GM13976 (cell line): ENCODE measurements at places on chromosomes 3 and 15.

DNA sequence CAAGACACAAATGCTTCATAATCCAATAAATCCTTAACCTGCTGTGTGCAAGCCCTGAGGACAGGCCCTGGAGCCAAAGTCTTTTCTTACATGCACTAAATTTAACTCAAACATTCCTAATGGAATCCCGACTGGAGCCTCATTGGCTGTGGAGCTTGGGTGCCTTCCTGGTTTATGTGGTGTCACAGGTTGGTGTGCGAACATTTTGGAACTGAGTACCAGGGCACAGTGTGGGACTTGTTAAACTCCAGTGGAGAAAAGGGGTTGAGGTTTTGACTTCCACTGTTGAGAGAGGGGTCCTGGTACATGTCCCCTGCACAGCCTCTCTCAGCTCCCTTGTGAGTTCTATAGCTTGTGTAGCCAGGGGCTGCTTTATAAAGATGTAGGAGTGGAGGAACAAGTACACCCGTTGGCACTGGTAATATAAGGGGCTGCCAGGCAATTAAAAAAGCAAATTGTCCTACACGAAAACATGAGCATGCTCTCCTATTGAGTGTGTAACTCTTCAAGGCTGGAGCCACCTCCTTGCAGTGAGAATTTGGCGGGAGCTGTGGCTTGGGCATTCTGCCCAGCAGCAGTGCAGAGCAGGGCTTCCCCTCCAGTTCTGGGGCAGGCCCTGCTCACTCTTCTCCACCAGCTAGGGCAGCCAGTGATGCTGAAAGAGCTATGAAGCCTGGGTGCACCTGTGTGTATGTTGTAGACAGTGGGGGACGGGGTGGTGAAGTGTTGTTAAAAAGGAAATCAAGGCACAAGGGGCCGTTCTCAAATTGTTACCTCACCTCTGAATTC is 218.1 kb downstream of the CLSTN2 start:
- no peak for DNase-seq

DNA sequence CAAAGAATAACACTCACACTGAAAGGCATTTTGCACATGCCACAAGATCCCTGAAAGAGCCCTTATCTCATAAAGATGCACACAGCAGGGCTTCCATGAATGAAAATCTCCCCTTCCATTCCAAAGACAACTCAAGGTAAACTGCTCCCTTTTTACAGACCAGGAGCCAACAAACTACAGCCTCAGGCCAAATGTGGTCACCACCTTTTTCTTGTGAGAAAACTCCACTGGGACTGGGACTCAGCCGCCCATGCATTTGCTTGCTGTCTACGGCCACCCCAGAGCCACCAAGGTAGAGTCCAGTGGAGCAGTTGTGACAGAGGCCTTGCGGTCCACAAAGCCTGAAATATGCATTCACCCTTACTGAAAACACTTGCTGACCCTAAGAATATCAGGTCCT is 334.8 kb downstream of the OCA2 start:
- DNase-seq: no peak

GRCh38 chr3:59531994-59532393 is 482.2 kb upstream of the CFAP20DC start:
- DNase-seq: no peak

DNA sequence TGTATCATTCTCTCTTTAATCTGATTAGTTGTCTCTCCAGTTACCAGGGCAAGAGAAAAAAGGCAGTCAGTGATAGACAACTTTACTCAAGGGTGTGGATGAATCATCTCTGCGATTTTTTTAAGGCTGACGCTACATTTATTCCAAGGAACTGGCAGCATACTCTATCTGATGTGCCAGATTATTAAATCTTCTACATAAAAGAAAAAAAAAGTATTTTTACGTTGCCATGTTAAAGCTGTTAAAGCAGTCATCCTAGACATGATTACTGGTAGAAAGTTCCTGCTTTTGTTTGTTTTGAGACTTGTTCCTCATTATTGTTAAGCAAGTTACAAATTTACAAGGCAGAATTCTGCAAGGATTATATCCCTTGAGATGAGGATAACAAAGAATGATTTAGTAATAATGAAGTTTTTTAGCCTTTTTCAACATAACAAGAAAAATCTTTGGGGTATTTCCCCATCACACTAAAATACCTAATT is 121.7 kb downstream of the CBLB start:
- DNase-seq: no peak

DNA sequence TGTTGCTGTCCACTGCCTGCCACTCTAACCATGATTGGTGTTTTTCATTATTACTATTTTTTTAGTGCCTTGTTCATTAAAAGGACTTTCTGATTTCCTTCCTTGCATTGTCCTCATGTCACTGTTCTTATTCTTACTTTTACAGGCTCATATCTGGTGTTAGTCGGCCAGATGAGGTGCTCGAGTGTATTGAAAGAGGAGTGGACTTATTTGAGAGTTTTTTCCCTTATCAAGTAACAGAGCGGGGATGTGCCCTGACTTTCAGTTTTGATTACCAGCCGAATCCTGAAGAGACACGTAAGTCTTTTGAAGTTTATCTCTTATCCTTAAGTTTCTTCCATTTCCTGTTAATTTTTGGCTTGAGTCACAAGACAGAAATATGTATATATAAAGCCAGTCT is 23.2 kb downstream of the QTRT2 start:
- DNase-seq: no peak

DNA sequence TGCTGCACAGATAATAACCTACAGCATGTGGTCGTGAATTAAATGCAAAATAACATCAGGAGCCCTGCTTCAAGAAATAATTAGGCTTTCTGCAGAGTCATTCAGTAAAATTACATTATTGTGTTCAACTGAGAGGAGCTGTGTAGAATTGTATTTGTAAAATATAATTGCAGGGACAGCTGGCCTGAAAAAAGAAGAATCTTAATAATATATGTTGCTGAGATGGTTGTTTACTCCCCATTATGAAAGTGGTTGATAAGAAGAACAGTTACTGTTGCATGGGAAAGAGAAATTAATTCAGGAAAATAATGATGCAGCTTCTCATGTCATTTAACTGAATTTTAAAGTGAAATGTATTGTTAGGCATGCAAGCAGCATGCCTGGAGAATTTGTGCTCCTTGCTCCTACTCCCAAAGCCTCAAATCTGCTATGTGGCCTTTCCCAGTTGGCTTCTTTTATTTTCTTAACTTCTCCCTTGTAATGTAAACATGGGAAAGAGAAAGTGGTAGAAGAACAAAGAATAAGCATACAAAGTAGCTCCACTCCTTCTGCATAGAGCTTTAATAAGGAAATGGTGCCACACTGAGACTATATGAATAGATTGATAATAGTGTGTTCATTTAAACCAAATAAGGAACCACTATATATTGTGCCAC is 100.1 kb downstream of the VGLL3 start:
- no peak for DNase-seq

GRCh38 chr3:175392653-175393052 is 533.5 kb downstream of the NAALADL2 start:
- peak; percentile 12 for DNase-seq

GRCh38 chr3:27500035-27500434 is 15.9 kb upstream of the SLC4A7 start:
- DNase-seq: no peak

- no peak for DNase-seq
Observed at GRCh38 chr3:133754455-133754854, 8.3 kb downstream of the TF start.

DNA sequence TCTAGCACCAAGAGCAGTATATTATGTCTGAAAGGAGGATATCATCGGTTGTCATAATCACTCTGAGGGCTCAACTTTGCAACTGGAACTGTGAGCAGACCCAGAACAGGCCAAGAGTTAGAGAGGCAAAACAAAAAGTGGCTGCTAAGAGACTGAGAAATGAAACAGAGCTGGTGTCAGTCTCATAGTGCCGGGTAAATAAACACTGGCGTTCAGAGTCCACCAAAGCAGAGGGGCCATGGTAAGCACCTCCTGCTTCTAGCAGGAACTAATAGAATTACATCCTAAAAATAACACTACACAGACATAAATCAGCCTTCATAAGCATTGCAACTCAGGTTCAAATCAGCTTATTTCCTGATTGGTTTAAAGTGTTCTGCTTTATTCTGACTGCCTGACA is 10.3 kb upstream of the IL12A start:
- DNase-seq: no peak

DNA sequence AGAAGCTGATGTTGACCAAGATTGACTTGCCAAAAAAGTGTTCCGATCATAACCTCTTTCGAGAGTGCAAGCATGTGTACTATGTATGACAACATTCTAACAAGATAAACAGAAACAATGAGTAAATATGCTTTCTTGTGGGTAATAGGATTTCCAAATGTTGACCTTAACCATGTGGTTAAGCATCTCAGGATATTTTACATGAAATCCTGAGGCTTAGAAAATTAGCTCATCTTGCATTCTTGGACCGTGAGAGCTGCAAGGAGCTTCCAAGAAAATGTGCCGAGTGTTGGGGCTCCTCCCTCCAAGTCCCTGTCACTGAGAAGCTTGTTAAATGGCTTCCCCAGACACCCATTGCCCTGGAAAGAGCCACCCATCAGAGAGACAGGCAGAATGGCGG is 50.1 kb downstream of the C3orf20 start:
- no peak for DNase-seq

DNA sequence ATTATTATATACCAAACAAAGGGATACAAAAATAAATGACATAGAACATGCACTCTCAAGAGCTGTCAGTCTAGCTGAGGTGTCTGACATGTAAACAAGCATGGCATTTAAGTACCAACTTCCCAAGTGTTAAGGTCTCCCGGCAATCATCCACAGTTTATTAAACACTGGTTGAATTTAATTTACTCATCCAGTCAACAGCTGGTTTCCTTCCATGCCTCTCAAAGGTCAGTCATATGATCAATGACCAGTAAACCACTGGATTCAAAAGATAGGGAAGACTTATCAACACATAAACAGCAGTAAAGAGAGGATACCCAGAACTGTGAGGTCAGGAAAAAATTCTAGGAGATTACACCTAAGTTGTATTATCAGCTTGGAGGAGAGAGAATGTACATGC is 80.4 kb downstream of the ADAM10 start:
- no peak for DNase-seq

GRCh38 chr15:69181424-69181823 is 21.0 kb downstream of the GLCE start:
- DNase-seq: no peak

DNA sequence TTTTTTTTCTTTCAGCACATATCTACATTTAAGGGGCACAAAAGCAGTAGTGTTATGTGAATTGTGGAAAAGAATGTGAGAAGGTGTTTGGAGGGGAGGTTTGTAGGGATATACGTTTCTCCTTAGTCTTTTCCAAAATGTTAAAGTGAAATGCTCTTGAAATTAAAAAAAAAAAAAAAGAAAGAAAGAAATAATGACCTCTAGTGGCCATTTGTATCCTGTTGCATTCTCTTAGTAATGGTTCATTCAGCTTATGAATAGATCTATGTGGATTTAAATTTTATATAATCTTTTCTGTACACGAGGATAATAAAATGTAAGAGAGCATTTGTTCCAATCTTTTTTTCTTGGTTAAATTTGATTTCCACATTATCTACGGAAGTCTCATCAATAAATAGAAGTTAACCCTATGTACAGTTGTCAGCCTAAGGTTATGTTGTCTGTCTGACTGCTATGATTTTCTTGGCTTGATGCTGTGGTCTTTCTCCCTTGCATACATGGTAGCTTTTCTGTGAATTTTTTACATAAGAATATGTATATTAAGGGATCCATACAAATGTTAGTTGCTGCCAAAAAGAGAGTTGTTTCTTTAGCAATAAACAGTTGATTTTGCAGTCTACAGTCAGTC is 1.7 kb downstream of the P2RY13 start:
- peak; percentile 17 for DNase-seq

DNA sequence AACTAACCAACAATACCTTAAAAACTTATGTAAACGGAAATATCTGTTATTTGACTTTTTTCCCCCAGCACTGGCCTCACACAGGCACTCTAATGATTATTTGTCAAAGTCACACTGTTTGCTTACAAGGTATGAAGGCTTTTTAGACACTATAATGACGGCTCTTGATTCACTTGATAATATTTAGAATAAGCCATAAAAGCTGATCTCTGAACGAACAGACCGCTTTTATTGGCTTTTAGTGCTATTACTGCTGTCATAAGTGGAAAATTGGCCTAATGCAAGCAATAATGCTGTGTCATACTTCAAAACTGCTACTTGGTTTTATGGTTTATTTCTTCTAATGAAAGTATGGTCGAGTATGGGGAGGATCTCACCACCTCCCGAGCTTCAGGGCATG is 35.1 kb downstream of the MDFIC2 start:
- no peak for DNase-seq

DNA sequence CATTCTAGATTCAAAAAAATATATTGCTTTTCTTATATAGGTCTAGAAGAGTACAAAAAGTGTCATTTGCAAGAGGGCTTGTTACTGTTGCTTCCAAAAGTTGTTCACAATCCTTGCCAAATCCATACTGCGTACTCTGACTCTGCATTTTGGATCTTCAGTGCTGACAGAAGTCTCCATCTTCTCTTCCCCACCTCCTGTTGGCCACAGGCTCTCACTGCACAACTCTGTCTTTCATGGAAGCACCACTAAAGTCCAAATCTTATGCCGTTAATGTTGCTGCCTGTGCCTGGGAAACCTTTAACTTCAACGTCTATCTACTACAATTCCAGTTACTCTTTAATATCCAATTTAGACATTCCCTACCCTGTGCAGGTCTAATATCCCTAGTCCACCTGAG is 419.9 kb downstream of the NR2F2 start:
- DNase-seq: no peak
